Activated CD4-positive, alpha-beta memory T cell treated with anti-CD3 and anti-CD28 coated beads for 36 hours (primary cell): ENCODE measurements at places on chromosomes 5 and 9.

DNA sequence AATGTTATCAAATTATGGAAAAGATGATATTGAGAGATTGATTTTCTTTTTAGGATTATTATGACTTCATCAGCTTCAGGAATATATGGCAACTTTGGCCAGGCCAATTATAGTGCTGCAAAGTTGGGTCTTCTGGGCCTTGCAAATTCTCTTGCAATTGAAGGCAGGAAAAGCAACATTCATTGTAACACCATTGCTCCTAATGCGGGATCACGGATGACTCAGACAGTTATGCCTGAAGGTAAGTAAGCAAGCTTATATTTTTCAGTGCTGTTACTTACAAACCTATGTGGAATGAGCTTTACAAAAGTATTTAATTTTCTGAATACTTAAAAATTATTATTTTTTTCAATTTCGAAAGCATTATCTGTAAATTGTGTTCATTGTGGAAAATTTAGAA is 26.5 kb downstream of the HSD17B4 start:
- no peak for DNase-seq

DNA sequence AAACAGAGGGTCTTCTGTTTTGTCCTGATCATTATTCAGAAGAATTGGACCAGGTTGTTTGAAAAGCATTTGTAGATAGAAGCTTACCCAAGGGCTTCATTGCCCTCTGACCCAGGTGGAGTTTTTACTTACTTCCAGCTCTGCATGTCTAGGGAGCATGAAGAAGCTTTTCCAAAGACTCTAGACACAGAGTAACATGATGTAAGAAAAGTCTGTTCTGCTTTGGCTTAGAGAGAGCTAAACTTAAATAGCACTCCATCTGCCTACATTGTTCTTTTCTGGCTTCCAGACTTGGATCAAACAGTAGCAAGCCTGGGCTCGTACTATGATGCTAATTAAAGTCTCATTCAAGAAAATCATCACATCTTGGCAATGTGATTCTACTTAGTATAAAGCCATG is 112.1 kb downstream of the SNCAIP start:
- no peak for DNase-seq

DNA sequence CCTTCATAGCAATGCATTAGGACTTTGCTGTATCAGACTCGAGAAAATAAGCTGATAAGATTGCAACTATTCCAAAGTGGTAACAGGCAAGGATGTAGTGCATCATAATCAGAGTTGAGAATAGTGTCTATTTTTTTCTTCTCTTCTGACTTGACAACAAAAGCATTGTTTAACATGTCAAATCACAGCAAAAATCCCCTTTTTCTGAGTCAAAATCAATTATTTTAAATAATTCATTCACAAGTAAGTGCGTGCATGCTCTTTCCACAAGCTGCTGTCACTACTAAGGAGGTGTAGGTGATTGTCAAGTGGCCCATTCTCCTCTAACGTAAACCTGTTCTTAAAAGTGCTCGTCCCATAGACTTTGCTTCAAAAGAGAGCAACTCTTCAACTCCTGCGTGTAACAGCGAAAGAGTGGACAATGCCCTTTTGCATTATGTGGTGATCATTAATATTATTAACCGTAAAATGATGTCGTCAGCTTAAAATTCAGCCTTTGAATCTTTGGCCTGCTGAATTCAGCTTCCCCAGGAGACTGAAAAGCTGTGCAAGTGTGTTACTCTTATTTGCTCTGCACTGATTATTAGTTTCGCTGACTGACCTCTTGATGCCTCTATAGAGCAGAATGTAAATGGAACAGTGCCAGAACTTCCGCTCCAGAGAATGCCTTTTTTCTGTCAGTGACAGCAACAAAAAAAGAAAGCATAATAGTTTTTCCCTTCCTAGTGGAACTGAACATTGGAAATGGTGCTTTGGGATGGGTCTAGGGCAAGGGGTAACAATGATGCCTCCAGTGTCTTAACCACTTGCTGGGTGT is 680.8 kb upstream of the SEMA6A start:
- DNase-seq: no peak

- no peak for DNase-seq
Measured at GRCh38 chr9:134214766-134215419, 50.5 kb upstream of the RNU6ATAC start.

DNA sequence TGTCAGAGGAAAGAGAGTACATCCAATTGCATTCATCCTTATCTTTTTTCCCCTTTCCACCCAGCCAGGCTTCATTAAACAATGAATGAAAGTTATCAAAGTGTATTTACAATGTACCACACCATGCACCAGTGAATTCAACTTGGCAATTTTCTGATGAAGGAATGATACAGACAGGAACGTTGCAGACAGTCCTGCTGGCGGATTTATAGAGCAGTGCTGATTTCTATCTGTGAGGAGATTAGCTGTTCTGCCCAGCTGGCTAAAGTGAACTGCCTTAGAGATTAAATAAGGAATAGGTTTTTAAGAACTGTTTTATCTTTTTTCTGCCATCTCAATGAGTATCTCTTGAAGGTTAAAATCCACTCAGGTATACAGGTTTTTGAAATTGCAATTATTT is 403.9 kb downstream of the CDH18 start:
- no peak for DNase-seq

- DNase-seq: no peak
Measured at GRCh38 chr5:143516249-143516648, 112.8 kb upstream of the NR3C1 start.

DNA sequence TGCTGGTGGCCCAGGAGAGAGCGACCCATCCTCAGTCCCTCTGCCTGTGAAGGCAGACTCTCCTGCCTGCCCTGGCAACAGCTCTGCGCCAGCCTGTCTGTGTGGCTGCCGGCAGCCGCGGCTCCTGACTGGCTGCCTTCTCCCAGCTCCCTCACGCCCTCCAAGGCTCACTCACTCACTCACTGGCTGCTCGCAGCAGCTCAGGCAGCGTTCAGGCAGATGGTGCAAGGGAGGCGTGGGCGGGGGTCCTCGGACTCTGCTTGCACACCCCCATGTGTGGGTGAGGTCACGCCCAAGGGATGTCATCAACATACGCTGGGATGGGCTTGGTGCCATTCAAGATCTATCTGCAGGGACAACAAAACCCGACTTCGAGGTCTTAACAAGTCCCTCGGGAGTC is 66.7 kb downstream of the DAB2IP start:
- DNase-seq: no peak

- DNase-seq: no peak
Measured at GRCh38 chr5:178471711-178472110, 118.5 kb downstream of the COL23A1 start.

DNA sequence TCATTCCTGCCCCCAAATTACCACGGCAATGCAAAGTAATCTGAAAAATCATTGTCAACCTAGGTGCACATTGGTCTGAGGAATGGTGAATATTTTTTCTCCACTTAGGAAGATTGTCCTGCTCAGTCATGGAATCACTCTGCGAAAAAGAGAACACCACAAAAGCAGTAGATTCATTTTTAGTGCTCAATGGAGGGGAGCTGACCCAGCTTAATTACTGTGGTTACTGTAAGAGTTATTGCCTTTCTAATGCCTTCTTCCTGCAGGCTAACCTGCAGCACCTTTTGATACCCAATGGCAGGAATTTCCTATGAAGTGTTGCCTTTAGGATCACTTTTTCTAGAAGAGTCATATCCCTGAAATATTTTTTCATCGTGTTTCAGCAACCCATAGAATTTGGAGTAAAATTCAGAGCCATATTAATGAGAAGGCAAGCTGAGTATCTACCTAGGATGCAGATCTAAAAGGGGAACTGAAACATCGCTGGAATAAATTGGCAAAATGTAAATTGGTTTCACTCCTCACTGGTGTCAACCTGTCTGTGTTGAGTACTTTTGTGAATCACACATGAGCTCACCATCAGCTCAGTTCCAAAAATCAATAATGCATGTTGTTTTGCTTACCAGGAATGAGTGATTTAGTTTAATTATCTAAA is 464.5 kb downstream of the CSNK1G3 start:
- DNase-seq: no peak

GRCh38 chr9:113540466-113540865 is 76.9 kb downstream of the RGS3 start:
- DNase-seq: no peak

DNA sequence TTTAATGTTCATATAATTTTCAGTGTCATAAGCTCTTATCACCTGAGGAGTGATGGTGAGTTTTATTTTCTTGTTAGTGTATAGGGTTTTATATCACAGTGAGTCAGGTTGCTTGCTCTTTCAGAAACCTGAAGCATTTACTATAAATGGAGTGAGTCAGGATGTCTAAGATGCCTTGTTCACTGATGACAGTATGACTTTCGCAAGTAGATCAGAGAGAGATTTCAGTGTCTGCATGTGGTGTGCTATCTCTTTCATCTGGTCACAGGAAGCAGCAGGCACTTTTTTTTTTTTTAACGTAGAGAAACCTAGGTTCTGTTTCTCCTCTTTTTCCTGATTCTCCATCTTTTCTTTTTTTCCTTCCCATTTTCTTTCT is 237.1 kb downstream of the DMRTA1 start:
- DNase-seq: no peak

- peak; percentile 7 for DNase-seq
Measured at GRCh38 chr9:98999152-98999525, 55.4 kb downstream of the COL15A1 start.

GRCh38 chr9:16062542-16063240 is 509.8 kb downstream of the CCDC171 start:
- no peak for DNase-seq

DNA sequence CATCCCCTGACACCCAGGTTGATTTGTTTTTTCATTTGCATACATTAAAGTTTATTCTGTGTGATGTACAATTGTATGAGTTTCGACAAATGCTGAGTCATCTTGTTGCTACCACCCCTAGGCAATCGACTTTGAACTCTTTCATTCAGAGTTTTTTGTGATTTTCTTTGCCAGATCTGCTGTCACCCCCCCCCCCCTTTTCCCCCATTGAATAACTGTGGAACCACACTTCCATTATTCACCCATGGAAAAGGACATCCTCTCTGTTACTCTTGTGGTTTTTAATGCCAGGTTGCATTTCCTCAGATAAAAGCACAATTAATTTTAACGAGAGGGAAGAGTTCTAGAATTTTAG is 13.7 kb upstream of the FAM120AOS start:
- DNase-seq: no peak

DNA sequence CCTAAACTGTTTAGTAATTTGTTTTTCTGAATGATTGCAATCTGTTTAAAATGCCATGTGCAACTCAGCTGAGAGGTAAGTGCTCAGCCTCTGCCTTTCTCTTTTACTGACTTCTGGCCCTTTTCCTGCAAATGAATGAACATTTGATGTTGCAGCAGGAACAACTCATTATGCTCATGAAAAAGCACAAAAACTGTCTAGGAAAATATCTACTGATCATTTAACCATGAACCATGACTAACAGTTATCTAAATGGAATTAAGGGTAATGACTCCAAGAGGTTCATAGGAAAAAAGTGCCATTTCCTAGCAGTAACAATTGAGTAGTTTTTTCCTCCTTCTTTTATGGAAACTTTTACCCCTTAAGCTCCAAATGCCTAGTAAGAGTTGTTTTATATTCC is 70.6 kb upstream of the ANKH start:
- no peak for DNase-seq

- DNase-seq: no peak
Measured at GRCh38 chr5:177367981-177368868, 10.5 kb downstream of the RGS14 start.

- no peak for DNase-seq
Measured at GRCh38 chr5:40649463-40650030, 30.2 kb upstream of the PTGER4 start.

- no peak for DNase-seq
Measured at GRCh38 chr9:13213337-13213736, 66.2 kb downstream of the MPDZ start.

DNA sequence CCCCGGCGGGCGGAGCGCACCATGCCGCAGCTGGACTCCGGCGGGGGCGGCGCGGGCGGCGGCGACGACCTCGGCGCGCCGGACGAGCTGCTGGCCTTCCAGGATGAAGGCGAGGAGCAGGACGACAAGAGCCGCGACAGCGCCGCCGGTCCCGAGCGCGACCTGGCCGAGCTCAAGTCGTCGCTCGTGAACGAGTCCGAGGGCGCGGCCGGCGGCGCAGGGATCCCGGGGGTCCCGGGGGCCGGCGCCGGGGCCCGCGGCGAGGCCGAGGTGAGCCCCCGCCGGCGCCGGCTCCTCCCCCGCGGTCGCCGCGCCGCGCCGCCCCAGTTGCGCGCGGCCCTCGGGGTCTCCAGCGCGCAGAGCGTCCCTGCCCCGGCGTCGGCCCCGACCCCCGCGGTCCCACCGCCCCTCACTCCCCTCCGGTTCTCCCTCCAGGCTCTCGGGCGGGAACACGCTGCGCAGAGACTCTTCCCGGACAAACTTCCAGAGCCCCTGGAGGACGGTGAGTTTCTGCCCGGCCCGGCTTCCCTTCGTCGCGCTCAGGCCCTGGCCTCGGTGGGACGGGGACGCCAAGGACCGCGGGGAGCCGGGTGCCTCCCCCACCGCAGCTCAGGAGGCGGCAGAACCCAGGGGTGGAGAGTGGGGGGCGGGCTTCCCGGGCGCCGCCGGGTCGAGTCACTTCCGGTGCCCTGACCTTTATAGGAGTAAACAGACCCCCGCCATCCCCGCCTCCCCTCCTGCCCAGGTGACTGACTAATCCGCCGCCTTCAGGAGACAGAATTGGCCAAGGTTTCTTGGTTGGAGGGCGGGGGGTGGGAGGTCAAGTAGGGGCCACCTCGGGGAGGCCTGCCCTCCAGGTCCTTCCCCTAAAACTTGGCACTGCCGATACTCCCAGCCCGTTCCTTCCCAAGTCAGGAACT is 665 bp downstream of the TCF7 start:
- DNase-seq: peak; percentile 87

- DNase-seq: no peak
Measured at GRCh38 chr9:99368341-99369326, 146.6 kb downstream of the SEC61B start.

DNA sequence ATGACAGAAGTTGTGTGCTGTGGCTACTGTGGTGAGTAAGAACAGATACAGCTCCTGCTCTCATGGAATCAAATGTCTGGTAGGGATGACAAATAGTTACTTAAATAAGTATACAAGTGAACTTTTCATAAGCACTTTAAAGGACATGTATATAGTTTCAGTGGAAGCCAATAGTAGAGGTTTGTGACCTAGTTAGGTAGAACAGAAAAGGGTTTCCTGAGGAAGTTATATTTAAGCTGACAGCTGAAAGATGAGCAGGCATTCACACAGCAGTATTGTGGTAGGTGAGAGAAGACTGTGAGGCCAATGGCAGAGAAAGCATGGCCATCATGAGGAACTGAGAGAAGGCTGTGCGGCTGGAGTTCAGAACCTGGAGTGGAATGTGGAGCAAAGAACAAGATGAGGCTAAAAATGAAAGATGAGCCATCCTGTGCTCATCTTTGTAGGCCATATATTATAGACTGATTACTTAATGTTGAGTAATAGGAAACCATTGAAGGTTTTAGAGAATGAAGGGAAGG is 15.4 kb downstream of the FAM174A start:
- peak; percentile 13 for DNase-seq

- no peak for DNase-seq
Measured at GRCh38 chr5:113909782-113910181, 396.3 kb downstream of the YTHDC2 start.

GRCh38 chr9:81874931-81875330 is 53.3 kb upstream of the SPATA31D4 start:
- no peak for DNase-seq
